ENCODE measurements at places on chromosomes 1 and 21. TPM values are rescaled to one million over a fixed set of nuclear protein-coding genes. Genes with fewer than 3 reads are reported as not detected.
A peak's percentile ranks its signal among the peaks of the same experiment; 100 is the strongest.

- no peak for DNase-seq
Measured at GRCh38 chr1:103170609-103171008, 62.3 kb upstream of the COL11A1 start.

- peak; percentile 69 for DNase-seq
Measured at GRCh38 chr1:214380396-214380795, 99.4 kb downstream of the SMYD2 start.

GRCh38 chr1:217506878-217507277, 124.0 kb downstream of the GPATCH2 start:
- DNase-seq = no peak

DNA sequence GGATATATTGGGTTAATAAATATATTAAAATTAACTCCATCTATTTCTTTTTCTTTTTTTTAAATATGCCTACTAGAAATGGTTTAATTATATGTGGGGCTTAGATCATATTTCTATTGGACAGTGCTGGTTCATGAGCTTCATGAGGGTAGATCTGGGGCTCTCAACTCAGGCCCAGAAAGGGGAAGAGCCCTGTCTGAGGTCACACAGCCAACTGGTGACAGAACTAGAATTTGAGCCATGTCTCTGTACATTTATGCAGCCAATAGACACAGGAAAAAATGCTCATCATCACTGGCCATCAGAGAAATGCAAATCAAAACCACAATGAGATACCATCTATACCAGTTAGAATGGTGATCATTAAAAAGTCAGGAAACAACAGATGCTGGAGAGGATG, 5.1 kb upstream of the EPHB2 start:
- DNase-seq = no peak

- no peak for DNase-seq
Measured at GRCh38 chr1:243748706-243749283, 101.2 kb downstream of the AKT3 start.

DNA sequence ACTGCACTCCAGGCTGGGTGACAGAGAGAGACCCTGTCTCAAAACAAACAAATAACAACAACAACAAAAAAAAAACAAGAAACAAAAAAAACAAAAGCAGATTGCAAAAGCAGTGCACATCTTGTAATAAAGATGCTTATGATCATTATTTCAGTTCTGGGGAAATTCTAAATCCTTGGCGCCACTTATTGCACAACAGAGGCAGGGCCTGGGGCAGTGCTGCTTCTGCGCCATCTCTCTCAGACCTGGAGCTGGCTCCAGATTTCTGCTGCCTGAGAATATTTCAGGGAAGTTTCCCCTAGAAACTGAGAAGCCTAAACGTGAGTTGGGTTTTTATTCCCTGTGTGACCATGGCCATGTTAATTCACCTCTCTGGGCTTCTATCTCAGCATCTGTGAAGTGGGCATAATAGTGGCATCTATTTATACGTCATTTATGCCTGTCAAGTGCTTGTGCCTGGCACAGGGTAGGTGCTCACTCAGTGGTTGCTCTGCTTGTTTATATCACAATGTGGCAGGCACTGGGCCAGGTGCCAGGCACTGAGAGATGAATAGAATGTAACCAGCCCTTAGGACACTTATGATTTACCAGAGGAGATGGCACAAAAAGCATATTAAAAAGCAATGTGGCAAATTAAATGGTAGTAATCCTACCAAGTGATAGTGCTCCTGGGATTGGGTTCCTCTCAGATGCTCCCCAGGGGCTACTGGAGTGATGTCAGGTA, 67.9 kb downstream of the MDM4 start:
- no peak for DNase-seq

DNA sequence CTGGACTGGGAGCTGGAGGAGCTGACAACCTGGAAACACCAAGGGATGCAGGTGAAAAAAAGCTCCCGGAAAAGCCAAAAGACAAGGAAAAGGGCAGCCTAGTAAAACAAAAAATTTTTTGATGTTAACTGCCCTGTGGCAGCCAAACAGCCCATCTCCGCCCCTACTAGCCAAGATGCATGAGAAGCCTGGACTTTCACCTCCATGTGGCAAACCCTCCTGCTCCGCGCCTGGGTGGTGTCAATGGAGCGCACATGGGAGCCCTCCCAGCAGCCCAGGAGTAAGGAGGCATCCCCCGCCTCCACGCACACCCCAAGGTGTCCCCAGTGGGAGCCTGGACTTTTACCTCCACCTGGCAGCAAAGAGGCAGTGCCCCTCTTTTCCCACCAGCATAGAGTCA, 30.5 kb downstream of the LEMD1 start:
- DNase-seq = no peak

DNA sequence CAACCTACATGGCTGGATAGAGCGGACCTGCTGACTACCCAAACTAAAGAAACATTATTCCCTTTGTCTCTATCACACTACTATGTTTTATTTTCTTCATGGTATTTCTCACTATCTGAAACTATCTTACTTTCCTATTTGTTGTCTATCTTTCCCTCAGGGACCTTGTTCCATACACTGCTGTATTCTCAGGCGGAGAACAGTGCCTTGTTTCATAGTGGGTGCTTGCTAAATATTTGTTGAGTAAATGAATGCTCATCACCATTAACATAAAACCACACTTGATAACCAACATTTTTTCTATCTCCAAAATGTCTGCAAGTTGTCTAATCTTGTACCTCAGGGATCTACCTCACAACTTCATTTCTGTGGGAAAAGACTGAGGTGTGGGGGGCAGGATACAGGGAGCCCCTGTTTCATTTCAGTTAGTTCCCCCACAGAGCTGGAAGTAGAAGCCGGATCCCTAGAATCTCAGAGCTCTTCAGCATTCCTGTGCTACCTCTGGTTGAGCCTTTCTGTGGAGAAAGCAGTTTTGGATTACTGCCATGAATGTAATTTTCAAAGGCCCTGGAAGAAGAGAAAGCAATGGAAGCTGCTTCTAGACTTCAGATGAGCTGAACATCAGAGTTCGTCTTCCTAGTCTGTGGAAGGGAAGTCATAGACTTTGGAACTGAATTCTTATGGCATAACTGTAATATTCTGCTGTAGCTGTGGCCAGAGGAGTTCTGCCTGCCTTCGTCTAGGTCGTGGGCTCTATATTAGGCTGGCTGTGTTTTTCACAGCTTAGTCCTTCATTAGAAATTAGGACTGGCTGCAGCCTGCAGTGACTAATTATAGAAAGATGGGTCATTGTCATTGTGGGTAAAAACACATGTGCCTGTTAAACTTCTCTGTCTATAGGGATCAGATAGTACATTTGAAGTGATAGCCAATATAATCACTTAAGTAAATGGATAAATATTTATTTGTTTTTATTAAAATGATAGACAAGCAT, 293.2 kb upstream of the SGIP1 start:
- no peak for DNase-seq

GRCh38 chr1:58248791-58249190, 297.7 kb downstream of the OMA1 start:
- no peak for DNase-seq

DNA sequence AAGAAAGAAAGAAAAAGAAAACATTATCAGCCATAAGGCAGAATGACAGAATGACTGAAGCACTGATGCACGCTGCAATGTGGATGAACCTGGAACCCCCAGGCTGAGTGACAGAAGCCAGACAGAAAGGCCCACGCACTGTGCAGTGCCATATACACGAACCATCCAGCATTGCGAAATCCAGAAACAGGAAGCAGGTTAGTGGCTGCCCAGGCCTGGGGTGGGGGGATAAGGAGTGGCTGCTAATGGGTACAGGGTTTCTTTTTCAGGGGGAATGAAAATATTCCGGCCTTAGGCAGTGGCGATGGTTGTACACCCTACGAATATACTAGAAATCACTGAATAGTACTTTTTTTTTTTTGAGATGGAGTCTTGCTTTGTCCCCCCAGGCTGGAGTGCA, 57.0 kb downstream of the CHD5 start:
- no peak for DNase-seq

DNA sequence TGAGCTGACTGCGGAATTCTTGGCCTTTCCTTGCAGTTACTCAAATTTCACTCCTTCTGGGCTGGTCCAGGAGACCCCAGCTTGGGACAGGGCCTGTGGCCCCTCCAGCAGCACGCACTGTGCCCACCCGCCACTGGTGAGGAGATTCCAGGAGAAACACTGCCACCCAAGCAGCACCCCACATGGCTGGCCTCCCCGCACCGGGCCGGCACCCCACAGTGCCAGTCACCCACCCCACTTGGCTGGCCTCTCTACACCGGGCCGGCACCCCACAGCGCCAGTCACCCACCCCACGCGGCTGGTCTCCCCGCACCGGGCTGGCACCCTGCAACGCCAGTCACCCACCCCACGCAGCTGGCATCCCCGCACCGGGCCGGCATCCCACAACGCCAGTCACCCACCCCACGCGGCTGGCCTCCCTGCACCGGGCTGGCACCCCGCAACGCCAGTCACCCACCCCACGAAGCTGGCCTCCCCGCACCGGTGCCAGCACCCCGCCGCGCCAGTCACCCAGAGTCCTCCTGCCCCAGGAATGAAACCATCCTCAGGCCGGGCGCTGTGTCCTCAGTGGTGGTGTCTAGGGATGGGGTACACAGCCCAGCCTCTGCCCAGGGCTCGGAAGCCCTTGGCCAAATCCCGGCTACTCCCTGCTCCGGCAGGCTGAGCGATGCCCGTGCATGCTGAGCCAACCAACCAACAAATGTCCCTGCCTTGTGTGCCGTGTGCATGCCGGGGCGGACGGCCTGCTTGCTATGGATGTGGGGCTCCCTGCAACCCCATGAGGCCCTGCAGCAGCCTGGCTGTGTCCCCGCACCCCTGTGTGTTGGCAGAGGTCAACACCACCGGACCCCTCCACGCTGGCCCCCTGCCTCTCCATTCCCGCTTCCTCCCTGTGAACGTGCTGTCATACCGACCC, 38.6 kb upstream of the TSPEAR start:
- no peak for DNase-seq

GRCh38 chr1:228225165-228225710, 17.4 kb downstream of the OBSCN start:
- DNase-seq = no peak

- DNase-seq = no peak
Measured at GRCh38 chr1:229507502-229507901, 639 bp downstream of the NUP133 start.

GRCh38 chr1:199490769-199491527, 536.6 kb upstream of the NR5A2 start:
- no peak for DNase-seq

DNA sequence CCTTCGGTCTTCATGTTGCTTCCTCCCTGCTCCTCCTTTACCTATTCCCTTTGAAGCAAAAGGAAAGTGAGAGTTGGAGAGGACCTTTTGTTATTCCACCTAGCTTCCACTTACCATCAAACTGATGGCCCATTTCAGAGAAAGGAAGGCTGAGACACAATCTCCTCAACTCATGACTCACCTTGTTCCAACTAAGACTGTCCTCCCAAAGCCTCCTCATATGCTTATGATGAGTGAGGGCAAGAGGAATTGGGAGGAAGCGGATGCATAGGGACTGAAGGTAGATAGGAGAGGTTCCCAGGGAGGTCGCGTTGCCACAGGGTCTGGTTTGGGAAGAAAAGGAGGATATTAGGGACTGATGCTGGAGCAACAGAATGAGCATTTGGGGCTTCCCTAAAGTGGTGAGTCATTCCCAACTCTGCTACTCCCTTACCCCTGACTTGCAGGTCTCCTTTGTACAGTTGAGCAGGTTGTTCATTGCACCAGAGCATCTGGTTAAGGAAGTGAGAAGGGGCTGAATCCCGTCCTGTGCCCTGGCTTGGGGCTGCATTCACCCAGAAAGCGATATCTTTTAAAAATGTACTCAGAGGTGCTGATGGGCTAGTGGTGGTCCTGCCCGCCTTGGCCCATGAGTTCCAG, 35.0 kb downstream of the LGR6 start:
- DNase-seq = no peak

GRCh38 chr1:206734499-206735142, 36.0 kb upstream of the IL19 start:
- no peak for DNase-seq

DNA sequence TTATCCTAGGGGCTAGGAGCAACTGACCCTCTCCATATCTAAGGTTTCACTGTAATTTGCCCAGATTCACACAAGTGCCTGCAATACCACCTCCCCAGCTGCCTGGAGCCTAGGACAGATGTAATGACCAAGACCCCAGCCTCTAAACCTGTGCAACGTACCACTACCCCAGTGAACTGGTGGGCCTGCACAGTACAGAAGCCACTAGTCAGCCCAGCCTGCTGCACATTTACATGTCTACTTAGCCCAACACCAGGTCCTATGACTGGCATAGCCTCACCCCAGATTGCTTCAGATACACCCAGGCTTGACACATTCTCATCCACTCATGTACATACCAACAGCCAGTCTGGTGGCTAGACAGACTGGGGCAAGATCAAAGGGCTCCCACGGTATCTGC, 1336.6 kb downstream of the BRINP3 start:
- DNase-seq = no peak

DNA sequence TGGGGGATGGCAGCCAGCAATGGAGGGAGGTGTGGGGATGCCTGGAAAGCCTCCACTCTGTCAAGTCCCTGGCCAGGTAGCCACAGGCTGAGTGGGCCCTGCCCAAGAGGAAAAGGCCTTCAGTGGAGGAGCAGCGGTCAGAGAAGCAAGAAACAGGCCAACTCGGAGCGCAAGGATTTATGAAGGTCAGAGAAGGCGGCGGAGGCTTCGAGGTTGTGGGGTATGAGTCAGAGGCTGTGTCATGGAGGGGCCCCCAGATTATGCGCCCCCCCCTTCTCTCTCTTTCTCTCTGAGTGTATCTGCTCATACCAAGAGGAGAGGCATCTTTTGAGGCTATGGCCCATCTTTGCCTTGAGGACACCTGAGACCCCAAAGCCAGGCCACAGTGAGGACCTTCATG, 99.5 kb downstream of the CASZ1 start:
- DNase-seq = no peak

- DNase-seq = no peak
Measured at GRCh38 chr1:19029191-19030085, 73.0 kb upstream of the IFFO2 start.

- no peak for DNase-seq
Measured at GRCh38 chr1:16905110-16905867, 9.5 kb downstream of the RNU1-2 start.

DNA sequence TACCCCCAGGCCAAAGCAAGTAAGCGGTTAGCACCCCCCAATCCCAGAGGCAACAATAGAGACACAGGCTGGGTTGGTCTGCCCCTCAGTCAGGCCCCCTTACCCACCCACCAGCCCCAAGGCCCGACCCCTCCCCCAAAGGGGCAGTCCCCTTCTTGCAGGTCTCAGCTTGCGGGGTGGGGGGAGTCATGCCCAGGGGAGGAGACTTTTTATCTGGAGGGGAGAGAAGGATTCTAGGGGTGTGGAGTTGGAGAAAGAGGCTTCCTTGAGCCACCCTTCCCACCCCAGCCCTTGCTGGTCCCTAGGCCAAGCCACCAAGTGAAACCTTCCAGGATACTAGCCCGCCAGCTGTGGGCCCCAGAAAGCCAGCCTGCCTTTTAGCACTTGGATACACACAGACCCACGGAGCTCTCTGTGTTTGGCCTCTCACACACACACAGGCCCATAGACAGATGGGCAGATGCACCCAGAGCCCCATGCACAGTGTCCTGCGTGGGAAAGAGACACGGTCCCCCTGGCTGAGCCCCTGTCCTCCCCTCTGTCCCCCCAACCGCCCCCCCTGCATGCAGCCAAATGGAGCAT, 7.1 kb downstream of the TMEM54 start:
- no peak for DNase-seq

Gene SFT2D2
- total RNA-seq = 59.3 TPM

Gene S100A7A
- total RNA-seq = not detected

Gene ST3GAL3
- total RNA-seq = 5.4 TPM

Gene SYPL2
- total RNA-seq = 0.32 TPM

Gene PPP1R12B
- total RNA-seq = 22.4 TPM

Gene FCRL5
- not detected for total RNA-seq

Data from Caco-2 (cell line).